GM12892 (cell line): ENCODE measurements at places on chromosomes 16 and 17.
A peak's percentile ranks its signal among the peaks of the same experiment; 100 is the strongest.

- no peak for DNase-seq
Measured at GRCh38 chr16:813204-813915, 12.8 kb upstream of the GNG13 start.

GRCh38 chr17:80252871-80253270, 7.8 kb upstream of the RNF213 start:
- DNase-seq, result peak; percentile 79

GRCh38 chr17:51261024-51261963, 948 bp downstream of the UTP18 start:
- DNase-seq, result no peak

DNA sequence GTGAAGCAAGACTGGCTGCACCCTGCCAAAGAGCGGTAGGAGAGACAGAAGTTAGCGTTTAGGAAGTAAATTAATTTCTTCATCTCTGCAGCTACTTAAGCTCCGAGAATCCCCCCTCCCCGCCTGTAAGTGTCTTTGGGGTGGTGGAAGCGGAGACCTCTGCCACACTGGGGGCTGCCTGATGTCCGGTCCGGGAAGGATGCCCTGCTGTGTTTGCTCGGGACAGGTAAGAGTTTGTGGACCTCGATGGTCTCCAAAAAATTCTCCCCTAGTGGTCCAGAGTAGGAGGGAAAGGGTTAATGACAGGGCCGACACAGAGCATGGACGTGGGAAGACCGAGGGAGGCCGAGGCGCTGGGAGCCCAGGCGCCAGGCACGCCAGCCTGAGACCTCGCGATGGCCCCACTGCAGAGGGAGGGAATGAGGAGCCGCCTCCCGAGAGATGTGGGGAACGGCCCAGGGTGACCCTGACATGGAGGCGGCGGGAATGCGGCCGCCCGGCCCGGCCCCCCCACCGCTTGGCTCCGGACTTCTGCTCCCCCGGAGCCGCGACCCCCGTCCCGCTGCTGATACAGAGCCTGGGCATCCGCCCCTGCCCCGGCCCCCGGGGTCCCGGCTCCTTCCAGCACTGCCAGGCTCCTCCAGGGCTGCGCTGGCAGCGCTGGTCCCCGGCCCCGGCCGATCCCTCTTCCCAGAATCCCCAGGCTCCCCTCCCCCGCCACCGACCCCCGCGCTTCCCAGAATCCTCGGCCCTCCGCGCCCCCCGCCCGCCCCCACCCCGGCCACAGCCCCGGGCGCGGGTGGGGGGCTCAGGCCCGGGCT, 680 bp downstream of the ZNF629 start:
- no peak for DNase-seq

- peak; percentile 84 for DNase-seq
Measured at GRCh38 chr16:1379304-1380076, 27.8 kb downstream of the GNPTG start.

GRCh38 chr17:34637548-34638525, 58.5 kb downstream of the TMEM132E start:
- peak; percentile 82 for DNase-seq

GRCh38 chr16:28309811-28310311, 17.5 kb downstream of the SBK1 start:
- no peak for DNase-seq

GRCh38 chr17:74654742-74655141, 31.2 kb upstream of the CD300E start:
- DNase-seq, result no peak

DNA sequence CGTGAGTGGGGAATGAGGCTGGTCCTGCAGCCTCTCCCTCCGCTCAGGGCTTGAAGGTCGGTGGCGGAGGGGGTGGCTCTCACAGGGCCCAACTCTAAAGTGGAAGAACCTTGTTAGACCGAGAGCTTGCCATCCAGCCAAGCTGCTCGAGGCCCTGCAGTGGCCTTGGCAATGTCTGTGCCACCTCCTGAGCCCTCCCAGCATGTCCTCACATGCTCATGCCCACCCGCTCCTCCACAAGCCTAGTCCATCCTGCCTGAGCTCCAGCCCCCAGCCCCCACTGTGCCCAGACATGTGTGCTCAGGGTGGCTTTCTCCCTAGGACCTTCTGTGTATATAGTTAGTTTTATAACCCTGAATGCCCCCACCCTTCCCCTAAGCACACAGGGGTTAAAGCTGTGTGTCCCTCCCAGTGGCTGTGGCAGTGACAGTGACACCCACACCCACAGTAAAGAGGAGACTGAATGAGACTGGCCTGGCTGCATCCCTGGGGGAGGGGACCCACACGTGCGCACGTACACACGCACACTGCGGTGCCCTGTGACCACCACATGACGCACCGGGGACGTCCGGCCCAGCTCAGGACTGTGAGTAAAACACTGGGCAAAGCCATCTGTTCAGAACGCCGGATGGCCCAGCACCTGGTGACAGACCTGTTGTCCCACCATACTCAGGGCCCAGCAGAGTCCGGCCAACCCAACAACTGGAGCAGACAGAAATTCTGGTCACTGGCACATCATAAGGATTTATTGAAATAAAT, 15.6 kb downstream of the PDK2 start:
- DNase-seq, result no peak

DNA sequence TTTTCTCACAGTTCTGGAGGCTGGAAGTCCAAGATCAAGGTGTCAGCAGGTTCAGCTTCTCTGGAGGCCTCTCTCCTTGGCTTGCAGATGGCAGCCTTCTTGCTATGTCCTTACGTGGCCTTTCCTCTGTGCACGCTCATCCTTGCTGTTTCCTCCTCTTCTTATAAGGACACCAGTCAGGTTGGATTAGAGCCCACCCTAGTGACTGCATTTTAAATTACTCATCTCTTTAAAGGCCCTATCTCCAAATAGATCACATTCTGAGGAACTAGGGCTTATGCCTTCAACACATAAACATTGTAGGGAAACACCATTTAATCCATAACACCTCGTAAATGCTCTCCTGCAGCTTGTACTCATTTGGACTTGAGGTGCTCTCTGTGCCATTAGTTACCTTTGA, 36.3 kb downstream of the DHRS7C start:
- no peak for DNase-seq

DNA sequence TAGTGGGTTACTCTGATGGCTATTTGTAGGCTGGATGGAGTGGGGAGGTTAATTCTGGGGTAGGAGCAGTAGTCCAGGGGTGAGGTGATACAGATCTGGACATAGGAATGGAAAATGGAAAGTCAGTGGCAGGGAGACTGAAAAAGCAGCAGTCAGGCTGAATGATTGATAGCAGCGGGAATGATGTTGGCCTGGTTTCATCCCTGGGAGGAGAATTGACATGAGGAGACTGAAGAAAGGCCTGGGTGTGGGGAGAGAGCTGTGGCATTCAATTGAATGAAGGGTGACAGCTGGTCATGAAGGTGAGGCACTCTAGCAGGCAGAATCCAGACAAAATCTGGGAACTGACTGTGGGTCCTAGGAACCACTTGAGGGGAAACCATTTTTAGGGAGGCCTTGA, 34.7 kb upstream of the CLEC18A start:
- DNase-seq, result no peak

DNA sequence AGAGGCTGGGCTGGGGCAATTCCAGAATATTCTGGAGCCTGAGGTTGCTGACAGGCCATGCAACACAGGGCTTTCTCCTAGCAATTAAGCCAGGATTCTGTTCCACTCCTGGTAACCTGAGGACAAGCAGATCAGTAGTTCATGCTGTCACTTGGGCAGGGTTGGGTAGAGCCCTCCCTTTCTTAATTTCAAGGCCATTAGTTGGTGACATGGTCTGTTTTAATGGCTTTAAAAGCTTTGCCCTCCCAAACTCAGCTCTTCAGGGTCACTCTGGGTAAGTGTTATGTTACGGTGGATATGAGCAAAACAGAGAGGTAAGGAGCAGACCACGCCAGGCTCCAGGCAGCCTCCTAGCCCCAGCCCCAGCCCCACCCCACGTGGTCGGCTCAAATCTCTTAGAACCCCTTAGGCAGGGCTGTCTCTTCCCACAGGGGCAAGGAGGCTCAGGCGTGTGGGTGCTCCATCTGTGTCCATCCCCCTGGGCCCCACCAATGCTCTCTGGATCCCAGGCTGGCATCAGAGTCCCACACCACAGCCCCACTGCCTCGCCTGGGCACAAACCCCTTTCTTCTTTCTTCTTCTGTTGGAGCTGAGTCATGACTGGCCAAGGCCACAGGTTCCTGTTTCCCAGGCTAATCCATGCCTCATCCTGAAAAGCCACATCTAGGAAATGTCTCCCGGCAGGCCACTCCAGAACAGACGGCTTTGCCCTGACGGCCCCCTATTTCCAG, 27.5 kb downstream of the CEP295NL start:
- DNase-seq, result no peak

- DNase-seq, result peak; percentile 65
Measured at GRCh38 chr17:67293251-67294203, 48.5 kb upstream of the HELZ start.

- DNase-seq, result no peak
Measured at GRCh38 chr17:19418251-19418992, 7.4 kb downstream of the RNF112 start.

DNA sequence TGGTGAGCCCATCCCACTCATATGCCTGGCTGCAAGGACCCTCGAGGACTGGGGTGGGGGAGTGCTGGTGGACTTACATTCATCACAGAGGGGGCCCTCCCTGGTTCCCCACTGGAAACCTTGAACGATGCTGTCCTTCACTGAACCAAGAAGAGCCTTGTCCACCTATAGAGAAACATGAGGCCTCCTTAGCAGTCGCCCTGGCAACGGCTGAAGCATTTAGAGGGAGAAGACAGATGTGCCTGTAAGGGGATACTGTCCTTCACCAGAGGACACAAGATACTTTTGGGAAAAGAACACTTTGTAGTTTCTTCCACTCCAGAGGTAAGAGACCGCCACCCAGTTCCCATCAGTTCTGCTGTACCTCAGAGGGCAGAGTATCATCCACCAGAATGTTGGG, 6.5 kb downstream of the HIGD1B start:
- no peak for DNase-seq

DNA sequence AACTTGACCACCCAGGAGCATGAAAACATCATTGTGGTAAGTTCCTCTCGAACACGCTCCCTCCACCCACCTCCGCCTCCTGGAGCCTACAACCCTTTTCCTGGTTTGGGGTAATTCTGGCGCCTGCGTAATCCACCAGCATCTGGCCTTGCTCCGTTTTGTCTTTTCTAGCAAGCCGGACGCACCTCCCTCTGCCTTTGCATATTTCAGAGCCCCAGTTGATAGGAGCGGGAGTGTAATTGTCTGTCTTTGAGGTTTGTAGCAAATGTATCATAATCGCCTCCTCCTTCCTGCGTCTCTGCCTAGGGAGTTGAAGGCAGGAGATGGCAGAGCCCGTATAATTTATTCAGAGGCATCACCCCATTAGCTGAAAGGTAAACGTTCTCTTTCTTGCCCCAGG, 121.3 kb upstream of the PLCG2 start:
- no peak for DNase-seq

DNA sequence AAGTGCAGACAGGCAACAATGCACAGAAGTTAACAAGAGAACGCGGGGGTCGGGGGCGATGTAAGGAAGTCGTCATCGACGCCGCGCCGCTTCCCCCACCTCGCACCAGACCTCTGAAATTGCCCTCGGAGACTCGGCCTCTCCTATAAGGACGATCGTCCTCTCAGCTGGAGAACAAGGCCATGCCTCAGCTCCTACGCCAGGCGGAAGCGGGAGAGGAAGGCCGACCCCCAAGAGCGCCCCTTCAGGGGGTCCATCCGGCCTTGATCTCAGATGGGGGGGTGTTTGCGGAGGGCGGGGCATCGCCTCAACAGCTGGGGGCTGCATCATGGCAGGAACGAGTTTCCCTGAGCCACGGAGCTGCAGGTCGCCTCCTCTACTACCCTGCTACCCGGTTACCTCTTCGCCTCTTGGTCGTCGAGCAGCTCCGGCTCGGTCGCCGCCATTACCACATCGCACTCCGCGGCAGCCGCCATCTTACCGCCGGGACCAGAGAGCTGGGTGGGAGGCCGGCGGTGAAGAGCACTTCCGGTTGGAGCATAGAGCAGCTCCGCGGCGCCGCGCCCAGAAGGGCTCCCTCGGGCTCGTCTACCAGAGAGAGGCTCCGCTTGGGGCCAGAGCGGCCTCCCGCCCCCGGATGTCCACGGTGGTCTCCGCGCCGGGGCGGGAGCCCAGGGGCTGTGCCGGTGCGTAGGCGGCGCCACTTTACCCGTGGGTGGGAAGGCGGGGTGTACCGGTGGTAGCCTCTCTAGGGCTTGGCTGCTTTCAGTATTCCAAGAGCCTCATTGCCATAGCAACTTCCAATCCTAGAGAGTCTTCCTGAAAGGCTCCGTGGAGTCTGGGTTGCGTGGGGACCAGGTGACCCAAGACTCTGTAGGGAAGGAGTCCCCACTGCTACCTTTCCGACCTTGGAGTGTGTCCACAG, at the start of gene DNAJC7:
Gene DNAJC7 (minus strand): TSS at position 499 of the 925 bp plus-strand sequence. CDS start 23 bp downstream, at position 476.
- DNase-seq, result peak; percentile 95

GRCh38 chr16:1333854-1334700, 632 bp downstream of the BAIAP3 start:
- DNase-seq, result no peak

- DNase-seq, result peak; percentile 96
Measured at GRCh38 chr17:75845058-75845711, 981 bp upstream of the UNC13D start.

- no peak for DNase-seq
Measured at GRCh38 chr17:6657633-6658287, 6.2 kb downstream of the C17orf100 start.

GRCh38 chr17:1511756-1512321, 4.6 kb downstream of the INPP5K start:
- no peak for DNase-seq

GRCh38 chr17:30790279-30790678, 34.2 kb downstream of the CRLF3 start:
- no peak for DNase-seq

- no peak for DNase-seq
Measured at GRCh38 chr16:4362476-4363135, 9.0 kb upstream of the VASN start.
